HepG2 (cell line): ENCODE measurements at places on chromosomes 3 and 15. TPM values are rescaled to one million over a fixed set of nuclear protein-coding genes. Genes with fewer than 3 reads are reported as not detected.

DNA sequence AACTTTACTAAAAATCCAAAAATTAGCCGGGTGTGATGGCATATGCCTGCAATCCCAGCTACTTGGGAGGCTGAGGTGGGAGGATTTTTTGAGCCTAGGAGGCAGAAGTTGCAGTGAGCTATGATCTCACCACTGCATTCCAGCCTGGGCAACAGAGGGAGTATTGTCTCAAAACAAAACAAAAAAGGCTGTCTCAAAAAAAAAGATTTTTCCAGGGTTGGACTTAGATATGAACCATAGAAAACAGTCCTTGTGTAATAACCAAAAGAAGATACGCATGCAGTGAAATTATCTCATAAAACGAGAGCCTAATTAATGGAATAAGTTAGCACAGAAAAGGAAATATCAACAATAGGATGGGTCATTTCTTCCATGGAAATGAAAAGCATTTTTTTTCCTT lies 320.4 kb upstream of the RASGRP1 start:
- DNase-seq = peak; percentile 15
- no peaks in the 10 kb centered on the region for H3K27me3 ChIP-seq
- H3K36me3 ChIP-seq = no peaks in the 10 kb centered on the region
- no peak overlapping the region for H3K4me3 ChIP-seq
- peaks cover 11% of the 10 kb centered on the region for H3K4me1 ChIP-seq

SLC7A14 gene
- not detected in 2 replicates for total RNA-seq

DYNLT2B gene
- total RNA-seq = 7.0 and 11.2 TPM in 2 replicates

NR1I2 gene
- 10.9 and 13.4 TPM in 2 replicates for total RNA-seq

GRCh38 chr3:128107834-128108233 lies 15.8 kb downstream of the RUVBL1 start:
- no peak for DNase-seq
- H3K27ac ChIP-seq = no peak overlapping the region
- H3K4me1 ChIP-seq = no peaks in the 10 kb centered on the region
- no peak overlapping the region for H3K4me3 ChIP-seq
- H3K36me3 ChIP-seq = peaks cover 16% of the 10 kb centered on the region
- no peaks in the 10 kb centered on the region for H3K27me3 ChIP-seq

WDR53 gene
- total RNA-seq = 7.7 and 16.4 TPM in 2 replicates

- DNase-seq = no peak
- H3K4me1 ChIP-seq = no peaks in the 10 kb centered on the region
- H3K27me3 ChIP-seq = no peaks in the 10 kb centered on the region
- H3K4me3 ChIP-seq = no peak overlapping the region
Measured at GRCh38 chr3:156359368-156359767, 195.5 kb downstream of the SSR3 start.

GRCh38 chr15:74193299-74193718 lies 9.3 kb downstream of the STRA6 start:
- H3K27ac ChIP-seq = no peak overlapping the region
- H3K4me3 ChIP-seq = no peak overlapping the region
- no peaks in the 10 kb centered on the region for H3K36me3 ChIP-seq
- DNase-seq = no peak
- 0 out of 2 replicates have a peak, but pooled peaks cover 8% of the 10 kb centered on the region for H3K4me1 ChIP-seq
- H3K27me3 ChIP-seq = no peaks in the 10 kb centered on the region

DNA sequence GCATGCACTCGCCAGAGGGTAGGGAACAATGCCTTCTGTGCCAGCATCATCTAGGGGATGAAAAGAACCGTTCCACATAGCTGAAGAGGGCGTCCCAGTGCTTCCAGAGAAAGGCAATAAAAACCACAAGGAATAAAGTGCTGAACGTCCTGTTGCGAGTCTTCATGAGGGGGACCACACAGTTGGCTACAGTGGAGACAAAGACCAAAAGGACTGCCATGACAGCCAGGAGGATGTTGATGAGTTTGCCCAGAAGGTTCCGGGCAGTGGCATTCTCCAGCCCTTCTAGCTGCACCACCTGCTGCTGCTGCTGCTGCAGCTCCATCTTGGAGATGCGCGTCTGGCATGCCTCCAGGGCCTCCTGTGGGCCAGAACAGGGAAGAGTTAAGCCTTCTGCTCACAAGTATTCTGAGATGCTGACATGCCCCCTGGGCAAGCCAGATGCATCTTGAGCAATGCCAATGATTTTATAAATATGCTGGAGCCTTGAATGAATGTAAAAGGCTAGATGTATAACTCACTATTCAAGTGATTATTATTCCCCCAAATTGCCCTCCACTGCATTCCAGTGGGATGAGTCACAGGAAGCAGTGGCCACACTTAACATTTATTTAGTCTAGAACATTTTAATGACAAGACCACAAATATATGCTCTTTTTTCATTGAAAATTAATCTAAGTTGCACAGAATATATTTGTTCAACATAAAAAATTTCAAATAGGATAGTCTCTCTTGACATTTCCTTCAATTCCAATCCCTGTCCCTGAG lies 45.1 kb upstream of the PLXND1 start:
- H3K27ac ChIP-seq = no peak overlapping the region
- H3K4me1 ChIP-seq = peaks cover 54% of the 10 kb centered on the region
- H3K36me3 ChIP-seq = peaks cover 9% of the 10 kb centered on the region
- H3K27me3 ChIP-seq = no peaks in the 10 kb centered on the region; the same call in 2 of the 3 replicates
- no peak for DNase-seq
- peak overlapping the region; percentile 63 for H3K4me3 ChIP-seq

DNA sequence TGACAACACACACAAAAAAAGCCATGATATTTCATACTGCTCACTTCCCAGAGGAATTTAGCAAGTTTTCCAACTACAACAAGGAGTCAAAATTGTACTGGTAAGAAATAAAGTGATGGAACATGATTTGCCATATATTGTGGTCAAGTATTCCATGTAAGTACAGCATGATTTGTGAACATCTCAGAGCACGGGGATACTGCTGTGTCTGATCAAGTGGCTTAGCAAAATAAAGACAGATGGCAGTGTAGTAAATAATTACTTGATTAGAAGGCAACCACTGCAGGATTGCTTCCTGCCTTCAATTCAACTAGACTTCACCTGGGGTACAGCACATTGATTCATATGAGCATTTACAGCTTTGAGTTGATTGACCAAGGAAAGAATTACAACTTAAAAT lies 51.6 kb upstream of the DUT start:
- H3K4me1 ChIP-seq = no peaks in the 10 kb centered on the region
- H3K4me3 ChIP-seq = no peak overlapping the region
- no peaks in the 10 kb centered on the region for H3K27me3 ChIP-seq
- DNase-seq = no peak
- no peaks in the 10 kb centered on the region for H3K36me3 ChIP-seq

- H3K27me3 ChIP-seq = peaks cover 19% of the 10 kb centered on the region
- H3K27ac ChIP-seq = no peak overlapping the region
- DNase-seq = no peak
Measured at GRCh38 chr3:37626736-37627565, 234.7 kb upstream of the CTDSPL start.

DNA sequence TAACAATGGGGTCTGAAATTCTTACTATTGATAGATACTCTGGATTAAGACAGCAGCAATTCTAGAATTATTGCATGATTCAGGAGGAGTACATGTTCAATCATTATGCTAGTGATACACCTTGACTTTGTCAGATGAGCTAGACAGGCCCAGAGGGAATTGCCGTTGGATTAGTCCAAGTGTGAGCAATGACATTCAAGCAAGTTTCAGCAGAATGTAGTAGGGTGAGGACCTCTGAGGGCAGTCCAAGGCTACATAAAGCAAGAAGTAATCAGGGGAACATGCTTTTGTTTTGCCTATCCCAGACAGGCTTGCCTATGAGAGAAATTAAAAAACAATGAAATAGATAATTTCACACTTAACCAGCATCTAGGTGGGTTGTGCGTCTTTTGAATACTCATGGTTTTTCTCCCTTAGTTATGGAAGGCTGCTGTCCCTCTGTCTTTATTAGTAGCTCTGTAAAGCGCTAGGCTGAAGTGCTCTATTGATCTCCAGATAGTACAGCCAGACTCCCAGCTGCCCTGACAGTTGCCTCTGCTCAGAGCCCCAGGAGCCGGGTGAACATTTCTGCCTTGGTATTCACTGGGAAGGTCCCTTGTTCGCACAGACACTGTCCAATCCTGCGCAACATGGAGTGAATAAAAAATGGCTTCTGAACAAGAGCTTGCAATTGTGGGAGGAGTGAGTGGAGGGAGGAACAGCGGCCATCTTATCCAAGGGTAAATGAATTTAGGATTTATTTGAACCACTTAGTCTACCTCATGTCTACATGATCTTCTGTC lies 316.6 kb upstream of the ONECUT1 start:
- no peak for DNase-seq
- no peak overlapping the region for H3K4me3 ChIP-seq
- no peak overlapping the region for H3K27ac ChIP-seq
- no peaks in the 10 kb centered on the region for H3K4me1 ChIP-seq
- no peaks in the 10 kb centered on the region for H3K36me3 ChIP-seq
- no peaks in the 10 kb centered on the region for H3K27me3 ChIP-seq

GOLGA8J gene
- total RNA-seq = not detected in 2 replicates

SQOR gene
- total RNA-seq = 19.4 and 25.9 TPM in 2 replicates

CHCHD4 gene
- 24.1 and 32.0 TPM in 2 replicates for total RNA-seq

DNA sequence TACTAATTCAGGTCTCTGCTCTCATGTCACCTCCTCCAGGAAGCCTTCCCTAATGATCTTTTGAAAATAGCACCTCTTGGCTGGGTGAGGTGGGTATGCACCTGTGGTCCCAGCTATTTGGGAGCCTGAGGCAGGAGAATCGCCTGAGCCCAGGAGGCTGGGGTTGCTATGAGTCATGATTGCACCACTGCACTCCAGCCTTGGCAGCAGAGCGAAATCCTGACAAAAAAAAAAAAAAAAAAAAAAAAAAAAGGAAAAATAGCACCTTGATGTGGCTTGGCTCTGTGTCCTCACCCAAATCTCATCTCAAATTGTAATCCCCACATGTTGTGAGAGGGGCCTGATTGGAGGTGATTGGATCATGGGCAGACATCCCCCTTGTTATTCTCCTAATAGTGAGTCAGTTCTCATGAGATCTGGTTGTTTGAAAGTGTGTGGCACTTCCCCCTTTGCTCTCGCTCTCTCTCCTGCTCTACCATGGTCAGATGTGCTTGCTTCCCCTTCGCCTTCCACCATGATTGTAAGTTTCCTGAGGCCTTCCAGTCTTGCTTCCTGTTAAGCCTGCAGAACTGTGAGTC lies 11.2 kb upstream of the RNU6-1 start:
- peak overlapping the region; percentile 47; the same call in 1 of the 2 replicates for H3K4me3 ChIP-seq
- H3K27ac ChIP-seq = peak overlapping the region; percentile 38
- DNase-seq = peak; percentile 51
- no peaks in the 10 kb centered on the region for H3K27me3 ChIP-seq

- no peak overlapping the region for H3K27ac ChIP-seq
- no peaks in the 10 kb centered on the region for H3K4me1 ChIP-seq
- no peak for DNase-seq
- no peak overlapping the region for H3K4me3 ChIP-seq
Measured at GRCh38 chr3:143090976-143091837, 28.4 kb upstream of the CHST2 start.

- no peaks in the 10 kb centered on the region for H3K36me3 ChIP-seq
- H3K27me3 ChIP-seq = peaks cover 2% of the 10 kb centered on the region; the same call in 1 of the 2 replicates
- no peak overlapping the region for H3K27ac ChIP-seq
- H3K4me3 ChIP-seq = no peak overlapping the region
- no peak for DNase-seq
Measured at GRCh38 chr15:88664151-88664778, 25.4 kb downstream of the ISG20 start.

LMAN1L gene
- total RNA-seq = not detected in 2 replicates

GRCh38 chr3:65328148-65328547 lies 640.3 kb upstream of the ADAMTS9 start:
- DNase-seq = no peak
- no peaks in the 10 kb centered on the region for H3K27me3 ChIP-seq
- no peak overlapping the region for H3K4me3 ChIP-seq
- peaks cover 18% of the 10 kb centered on the region for H3K4me1 ChIP-seq

DNA sequence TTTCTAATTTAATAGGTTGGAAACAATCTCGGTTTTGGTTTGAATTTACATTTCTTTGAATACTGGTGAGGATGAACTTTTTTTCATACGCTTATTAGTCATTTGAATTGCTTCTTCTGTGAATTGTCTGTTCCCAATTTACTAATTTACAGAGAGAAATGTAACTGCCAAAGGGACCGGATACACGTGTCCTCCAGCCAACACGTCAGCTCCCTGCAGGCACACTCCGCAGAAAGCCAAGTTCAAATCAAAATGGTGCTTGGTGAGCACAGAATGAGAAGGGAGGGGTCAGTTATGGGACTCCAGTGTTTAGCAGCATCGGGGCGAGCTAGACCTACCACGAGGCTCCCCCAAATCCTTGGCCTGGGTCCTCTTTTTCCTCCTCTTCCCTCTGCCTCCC lies 10.8 kb upstream of the TSEN2 start:
- H3K27ac ChIP-seq = no peak overlapping the region
- no peaks in the 10 kb centered on the region for H3K36me3 ChIP-seq
- H3K27me3 ChIP-seq = no peaks in the 10 kb centered on the region
- H3K4me1 ChIP-seq = peaks cover 45% of the 10 kb centered on the region

DNA sequence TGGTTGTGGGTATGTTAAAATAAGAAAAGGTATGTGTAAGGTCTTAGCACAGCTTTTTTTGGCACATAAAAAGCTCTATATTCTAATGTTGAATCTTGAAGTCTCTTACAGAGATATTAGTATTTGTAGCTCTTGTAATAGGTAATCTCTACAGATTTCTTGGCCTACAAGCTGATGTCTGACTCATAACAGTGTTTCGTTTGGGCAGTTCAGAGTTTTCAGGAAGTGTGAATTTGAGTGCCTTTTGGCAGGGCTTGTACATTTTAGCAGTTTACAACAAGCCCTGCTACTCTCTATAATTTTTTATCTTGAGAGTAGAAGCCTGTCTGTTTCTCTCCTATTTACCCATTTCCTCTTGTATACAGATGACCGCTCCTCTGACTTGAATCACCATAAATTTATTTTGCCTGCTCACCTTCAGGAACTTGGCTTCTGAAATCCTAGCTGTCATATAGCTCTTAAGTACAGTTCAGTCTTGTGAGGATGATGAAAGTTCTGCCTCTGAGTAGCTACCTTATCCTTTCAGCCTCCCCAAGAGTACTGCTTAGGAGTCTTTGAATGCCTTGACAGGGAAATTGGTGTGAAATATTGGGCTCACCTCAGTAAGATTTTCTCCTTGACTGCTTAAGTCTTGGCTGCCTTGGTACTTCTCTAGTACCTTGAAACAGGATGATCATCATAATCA lies 419.9 kb upstream of the RARB start:
- no peaks in the 10 kb centered on the region for H3K4me1 ChIP-seq
- no peak for DNase-seq
- no peaks in the 10 kb centered on the region for H3K27me3 ChIP-seq
- no peak overlapping the region for H3K4me3 ChIP-seq
- no peak overlapping the region for H3K27ac ChIP-seq

DNA sequence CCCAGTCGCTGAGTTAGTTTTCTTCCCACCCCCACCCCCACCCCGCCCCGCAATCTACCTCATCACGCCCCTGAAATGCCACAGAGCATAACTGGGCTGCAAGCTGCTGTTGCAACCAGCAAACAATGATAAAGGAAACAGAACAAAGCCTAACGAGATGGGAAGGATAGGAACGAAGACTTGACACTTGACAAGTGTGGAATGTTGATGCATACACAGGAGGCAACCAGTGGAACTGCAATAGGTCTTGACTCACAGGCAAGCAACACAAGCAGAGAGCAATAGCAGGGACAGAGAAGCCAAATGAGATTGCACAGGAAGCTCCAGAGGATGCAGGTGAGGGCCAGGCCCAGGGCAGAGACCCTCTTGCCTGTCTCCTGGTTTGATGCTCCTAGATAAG lies 225.9 kb downstream of the IGSF11 start:
- no peak overlapping the region for H3K4me3 ChIP-seq
- no peak overlapping the region for H3K27ac ChIP-seq
- no peaks in the 10 kb centered on the region for H3K27me3 ChIP-seq

SLC24A5 gene
- total RNA-seq = not detected in 2 replicates
